Hindlimb muscle (tissue), 1 donor: ENCODE measurements at places on chromosomes 6 and 20.

DNA sequence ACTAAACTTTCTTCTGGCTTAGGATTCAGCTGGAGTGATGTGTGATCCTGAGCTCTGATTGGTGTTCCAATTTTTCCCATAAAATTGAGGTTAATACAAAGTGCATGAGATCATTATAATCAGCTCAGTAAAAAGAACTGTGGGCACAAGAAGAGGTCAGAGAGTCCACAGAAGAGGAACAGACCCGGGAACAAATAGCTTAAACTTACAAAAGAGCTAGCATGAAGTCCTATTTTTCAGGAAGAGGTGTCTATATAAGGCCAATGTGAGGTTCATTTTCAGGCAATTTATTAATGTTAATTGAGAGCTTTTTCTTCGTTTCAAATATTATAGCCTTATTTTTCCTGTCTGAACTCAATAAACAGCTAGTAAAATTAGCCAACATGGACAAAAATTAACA, 26.9 kb upstream of the STX11 start:
- DNase-seq = no peak

GRCh38 chr20:44433751-44434538, 41.7 kb upstream of the TTPAL start:
- DNase-seq = no peak

DNA sequence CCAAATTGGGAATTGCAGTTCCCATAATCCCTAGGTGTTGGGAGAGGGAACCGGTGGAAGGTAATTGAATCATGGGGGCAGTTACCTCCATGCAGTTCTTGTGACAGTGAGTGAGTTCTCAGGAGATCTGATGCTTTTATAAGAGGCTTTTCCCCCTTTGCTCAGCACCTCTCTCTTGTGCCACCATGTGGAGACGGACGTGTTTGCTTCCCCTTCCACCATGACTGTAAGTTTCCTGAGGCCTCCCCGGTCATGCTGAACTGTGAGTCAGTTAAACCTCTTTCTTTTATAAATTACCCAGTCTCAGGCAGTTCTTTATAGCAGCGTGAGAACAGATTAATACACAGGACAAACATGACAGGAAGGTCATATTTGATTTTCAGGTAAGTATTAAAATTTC, 25.3 kb upstream of the HECA start:
- DNase-seq = no peak

DNA sequence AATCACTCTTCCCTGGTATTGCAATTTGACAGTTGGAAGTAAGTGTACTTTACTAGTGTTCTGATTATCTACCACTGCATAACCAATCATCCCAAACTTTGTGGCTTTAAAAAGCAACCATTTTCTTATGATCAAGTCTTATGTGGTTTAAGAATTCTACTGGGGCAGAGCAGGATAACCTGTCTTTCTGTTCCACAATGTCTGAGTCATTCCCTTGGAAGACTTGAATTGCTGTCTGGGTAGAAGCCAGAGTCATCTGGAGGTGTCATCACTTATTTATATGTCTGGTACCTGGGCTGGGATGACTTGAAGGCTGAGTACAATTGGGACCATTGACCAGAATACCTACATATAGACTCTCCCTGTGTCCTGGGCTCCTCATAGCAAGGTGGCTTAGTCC, 644.3 kb downstream of the HDGFL1 start:
- DNase-seq = no peak

DNA sequence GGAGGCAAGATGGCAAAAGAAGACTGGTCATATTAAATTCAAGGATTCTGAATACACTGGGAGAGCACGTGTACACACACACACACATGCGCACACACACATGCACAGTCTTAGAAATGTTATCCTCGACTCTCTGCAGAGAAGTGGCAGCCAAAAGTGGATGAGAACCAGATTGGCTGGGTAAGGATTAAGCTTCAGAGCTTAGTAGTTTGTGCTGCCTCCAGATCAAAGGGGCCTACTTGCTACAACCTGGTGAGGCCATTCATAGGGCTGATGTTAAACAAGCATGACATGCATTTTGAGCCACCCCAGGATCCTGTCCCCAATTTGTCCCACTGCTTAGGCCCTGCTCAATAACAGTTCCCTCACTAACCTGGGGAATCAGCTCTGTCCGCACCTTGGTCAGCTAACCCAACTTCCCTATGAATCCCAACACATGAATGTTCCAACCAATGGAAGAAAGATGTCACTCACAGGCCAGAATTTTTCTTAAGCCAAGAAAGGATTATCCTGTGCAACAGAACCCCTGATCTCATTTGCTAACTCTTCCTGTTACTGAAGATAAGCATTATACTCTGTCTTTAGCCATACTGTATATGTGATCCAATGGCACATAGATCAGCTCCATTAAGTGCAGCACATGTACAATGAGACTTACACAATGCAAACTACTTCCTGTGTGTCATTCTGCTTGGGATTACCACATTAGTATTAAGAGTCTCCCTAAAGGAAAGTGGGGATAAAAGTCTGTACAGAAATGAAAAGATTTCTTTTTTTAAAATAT, 31.0 kb downstream of the TOMM6 start:
- DNase-seq = no peak

GRCh38 chr20:22465622-22466446, 118.5 kb downstream of the FOXA2 start:
- DNase-seq = no peak

DNA sequence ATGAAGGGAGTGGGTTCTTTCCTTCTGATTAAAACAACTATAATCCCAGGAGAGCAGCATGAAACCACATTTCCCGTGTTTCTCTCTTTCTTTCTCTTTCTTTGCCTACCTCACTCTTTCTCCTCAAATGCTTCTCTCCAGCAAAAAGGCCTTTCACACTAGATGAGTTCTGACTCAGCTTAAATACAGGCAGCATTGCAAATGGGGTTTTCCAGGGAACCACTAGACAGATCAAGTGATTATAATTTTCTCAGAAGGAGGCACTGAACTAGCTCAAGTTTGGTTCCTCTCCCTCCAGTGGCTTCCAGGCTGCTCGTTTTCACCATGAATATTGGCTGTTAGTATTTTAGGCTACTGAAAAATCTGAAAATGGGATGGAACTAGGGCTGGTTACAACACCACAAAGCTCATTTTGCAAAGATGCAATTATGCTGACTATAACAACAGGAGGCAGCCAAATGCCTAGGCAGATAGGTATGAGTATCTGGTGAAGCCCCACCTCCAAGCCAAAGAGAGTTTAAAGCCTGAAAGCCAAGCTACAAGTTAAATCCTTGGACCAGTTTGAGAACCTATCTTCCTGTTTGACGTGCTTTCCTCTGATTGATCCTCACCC, 260.0 kb downstream of the MMUT start:
- DNase-seq = no peak

DNA sequence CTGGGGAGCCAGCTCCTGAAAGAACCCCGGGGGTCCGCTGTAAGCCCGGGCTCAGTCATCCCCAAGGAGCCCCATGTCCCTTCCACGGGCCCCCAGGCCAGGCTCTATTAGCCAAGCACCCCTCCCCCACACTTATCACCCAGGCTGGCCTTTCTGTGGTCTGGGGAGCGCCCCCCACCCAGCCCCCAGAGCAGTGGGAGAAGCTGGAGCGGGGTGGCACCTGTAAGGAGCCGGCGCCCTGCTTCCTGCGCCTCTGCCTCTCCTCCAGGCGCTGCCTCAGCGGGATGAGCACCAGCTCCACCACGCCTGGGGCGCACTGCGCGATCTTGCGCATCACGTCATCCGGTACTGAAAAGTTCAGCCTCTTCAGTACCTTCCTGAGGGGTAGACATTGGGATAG, 2.3 kb downstream of the SPEF1 start:
- no peak for DNase-seq

DNA sequence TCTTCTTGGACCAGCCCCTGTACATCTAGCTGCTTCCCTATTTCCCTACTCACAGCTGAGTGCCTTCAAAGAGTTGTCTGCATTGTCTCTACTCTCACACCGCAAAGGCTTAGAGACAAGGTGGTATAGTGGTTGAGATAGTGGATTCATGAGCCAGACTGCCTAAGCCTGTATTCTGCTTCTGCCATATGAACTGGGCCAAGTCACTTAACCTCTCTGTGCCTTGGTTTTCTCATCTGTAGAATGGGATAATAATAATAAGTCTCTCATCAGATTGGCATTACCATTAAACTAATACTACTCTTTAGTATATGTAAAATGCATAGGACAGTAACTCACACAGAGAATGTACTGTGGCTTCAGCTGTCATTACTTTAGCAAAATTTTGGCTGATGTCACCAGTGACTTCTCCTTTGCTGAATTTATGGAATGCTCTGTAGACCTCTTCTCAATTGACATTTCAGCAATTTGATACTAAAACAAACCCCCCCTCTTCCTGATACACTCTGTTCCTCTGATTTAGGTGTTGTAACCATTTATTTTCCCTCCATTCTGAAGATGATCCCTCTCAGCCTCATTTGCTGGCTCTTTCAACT, 156.1 kb downstream of the ADAT2 start:
- DNase-seq = no peak

DNA sequence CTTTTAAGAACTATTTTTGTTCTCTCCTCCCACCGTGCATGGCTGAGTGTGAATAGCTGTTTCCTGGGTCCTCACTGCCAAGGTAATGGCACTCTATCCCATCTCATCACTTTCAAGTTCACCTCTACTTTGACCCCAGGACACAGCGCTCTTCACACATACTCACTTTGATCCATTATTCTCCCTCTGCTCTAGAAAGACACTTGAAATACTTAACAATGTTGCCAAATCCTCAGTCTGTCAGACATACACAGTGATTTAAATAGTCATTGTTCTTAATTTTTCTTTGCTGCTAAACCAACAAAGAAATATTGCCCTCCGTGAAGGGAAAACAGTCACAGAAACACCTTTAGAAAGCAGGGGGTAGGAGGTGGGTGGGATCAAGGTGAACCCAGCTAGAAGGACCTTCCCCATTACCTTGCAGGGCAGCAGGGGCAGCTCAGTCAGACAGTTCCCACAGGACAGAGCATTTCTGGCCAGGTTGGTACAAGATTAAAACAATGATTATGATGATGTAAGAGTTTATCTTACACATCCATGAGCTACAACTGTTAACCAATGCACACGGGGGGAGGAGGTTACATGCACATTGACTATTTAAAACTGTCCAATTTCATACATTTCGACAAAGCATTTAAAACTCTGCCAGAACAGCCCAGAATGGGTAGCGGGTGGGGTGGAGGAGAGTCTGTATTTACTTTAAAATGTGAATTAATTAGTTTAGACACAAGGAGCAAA, 2.4 kb downstream of the SLC22A23 start:
- DNase-seq = no peak

GRCh38 chr6:14276667-14277404, 159.3 kb downstream of the CD83 start:
- DNase-seq = no peak

GRCh38 chr20:35978041-35978513, 9.7 kb downstream of the CNBD2 start:
- DNase-seq = no peak

DNA sequence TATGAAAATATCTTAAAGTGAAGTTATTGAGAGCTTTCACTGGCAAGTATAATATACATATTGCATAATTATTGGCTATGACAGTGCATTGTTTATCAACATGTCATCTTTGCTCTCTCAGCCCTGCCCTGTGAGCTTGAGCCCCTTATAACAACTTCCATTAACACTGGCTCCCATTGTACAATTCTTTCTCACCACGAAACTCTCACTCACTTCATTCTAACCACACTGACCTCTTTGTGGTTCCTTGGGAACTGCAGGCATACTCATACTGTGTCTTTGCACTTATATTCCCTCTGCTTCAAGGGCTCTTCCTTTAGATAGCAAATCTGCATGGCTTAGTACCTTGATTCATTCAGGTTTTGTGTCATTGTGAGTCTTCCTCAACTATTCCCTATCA, 411.8 kb downstream of the CDKAL1 start:
- DNase-seq = no peak

DNA sequence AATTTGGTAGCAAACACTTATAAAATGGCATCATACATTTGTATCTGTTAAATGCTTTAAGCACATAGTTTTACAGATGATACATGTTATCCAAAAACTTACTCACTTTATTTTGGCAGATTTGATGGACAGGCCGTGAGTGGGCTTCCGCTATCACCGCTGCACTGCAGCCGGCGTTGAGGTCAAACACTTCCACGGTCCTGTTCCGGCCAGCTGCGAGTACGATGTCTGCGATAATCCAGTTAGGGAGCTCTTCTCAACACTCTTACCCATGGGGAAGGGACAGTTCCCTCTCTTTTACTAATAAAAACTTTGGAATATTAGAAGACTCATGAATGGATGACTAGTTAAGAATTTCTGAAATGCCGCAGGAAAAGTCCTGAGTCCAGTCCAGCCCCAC, 69.0 kb downstream of the WDR27 start:
- no peak for DNase-seq

GRCh38 chr6:21753241-21754108, 159.9 kb downstream of the SOX4 start:
- no peak for DNase-seq

- no peak for DNase-seq
These were observed 18.9 kb downstream of the PREP start for GRCh38 chr6:105384004-105384403.

- DNase-seq = no peak
These were observed 138.2 kb downstream of the BMP7 start for GRCh38 chr20:57128044-57128757.

- no peak for DNase-seq
These were observed 186.7 kb upstream of the TENT5A start for GRCh38 chr6:81938991-81939732.

DNA sequence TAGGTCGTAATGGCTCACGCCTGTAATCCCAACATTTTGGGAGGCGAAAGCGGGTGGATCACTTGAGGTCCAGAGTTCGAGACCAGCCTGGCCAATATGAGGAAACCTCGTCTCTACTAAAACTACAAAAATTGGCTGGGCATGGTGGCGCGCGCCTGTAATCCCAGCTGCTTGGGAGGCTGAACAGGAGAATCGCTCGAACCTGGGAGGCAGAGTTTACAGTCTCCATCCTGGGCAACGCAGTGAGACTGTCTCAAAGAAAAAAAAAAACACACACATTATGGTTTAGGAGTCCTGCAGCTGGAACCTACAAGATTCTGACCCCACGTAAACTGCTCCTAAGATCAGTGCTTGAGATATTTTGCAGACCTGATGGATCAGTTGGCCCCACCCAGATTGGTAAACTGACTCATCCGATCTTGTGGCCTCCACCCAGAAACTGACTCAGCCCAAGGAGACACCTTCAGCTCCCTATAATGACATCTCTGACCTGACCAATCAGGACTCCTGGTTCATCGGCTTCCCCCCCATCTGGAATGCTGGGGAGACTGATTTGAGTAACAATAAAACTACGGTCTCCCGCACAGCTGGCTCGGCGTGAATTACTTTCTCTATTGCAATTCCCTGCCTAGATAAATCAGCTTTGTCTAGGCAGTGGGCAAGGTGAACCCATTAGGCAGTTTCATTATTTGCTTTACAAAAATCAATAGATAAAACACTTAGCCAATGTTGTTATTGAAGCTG, 96.2 kb upstream of the BTN3A2 start:
- DNase-seq = no peak

DNA sequence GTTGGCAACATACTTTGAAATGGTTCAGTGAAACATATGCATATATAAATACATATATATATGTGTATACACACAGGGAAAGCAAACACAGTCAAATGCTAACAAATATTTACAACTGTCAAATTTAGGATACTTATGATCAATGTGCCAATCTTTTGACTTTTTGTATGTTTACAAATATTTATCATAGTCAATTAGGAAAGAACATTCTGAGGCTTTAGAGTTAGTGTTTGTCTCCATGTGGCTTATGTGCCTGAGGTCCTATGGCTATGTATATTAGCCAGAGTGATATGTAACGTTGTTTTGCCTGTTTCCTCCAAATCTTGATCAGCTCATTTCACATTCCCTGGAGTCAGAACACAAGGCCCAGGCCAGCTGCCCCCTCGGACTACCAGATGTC, 126.5 kb upstream of the MAN1A1 start:
- no peak for DNase-seq

GRCh38 chr6:107642861-107643328, 153.0 kb downstream of the SOBP start:
- DNase-seq = no peak
